CD4-positive, alpha-beta memory T cell (primary cell): ENCODE measurements at places on chromosomes 5 and 9. TPM values are rescaled to one million over a fixed set of nuclear protein-coding genes. Genes with fewer than 3 reads are reported as not detected.

The ROPN1L gene
- total RNA-seq = 0.47 TPM

The AK3 gene
- total RNA-seq = 25.2 TPM

The GRM6 gene
- total RNA-seq = not detected

The NEUROG1 gene
- total RNA-seq = not detected

The ADAMTSL2 gene
- total RNA-seq = 0.09 TPM

- no peak overlapping the region for H3K27ac ChIP-seq
- H3K4me1 ChIP-seq = no peaks in the 10 kb centered on the region
- H3K27me3 ChIP-seq = no peaks in the 10 kb centered on the region
- DNase-seq = no peak
- H3K4me3 ChIP-seq = no peak overlapping the region
Measured at GRCh38 chr5:85030316-85031084, 645.8 kb upstream of the EDIL3 start.

DNA sequence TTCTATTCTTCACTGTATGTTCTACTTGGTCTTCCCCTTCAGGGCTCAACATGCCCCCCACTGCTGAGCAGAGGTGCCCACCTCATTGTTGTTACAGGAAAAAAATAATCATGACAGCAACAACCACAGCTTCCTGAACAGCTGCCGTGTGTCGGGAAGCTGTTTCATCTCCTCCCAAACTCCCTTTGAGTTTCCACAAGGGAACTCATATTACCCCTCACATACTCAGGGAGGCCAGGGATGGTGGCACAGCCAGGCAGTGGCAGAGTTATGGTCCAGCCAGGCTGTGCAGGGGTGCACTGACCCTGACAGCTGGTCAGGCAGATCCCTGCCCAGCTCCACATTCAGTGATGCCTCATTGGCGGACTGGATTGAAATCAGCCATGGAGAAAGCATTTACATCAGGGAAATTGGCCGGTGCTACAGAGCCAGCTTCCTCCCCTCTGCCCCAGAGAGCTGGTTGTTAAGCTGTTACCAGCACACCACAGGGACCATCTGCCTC, 37.3 kb downstream of the SARDH start:
- no peak for DNase-seq
- peaks cover 66% of the 10 kb centered on the region for H3K4me1 ChIP-seq
- no peaks in the 10 kb centered on the region for H3K27me3 ChIP-seq
- peak overlapping the region; percentile 74 for H3K27ac ChIP-seq
- H3K36me3 ChIP-seq = no peaks in the 10 kb centered on the region

- H3K27ac ChIP-seq = no peak overlapping the region
- H3K27me3 ChIP-seq = no peaks in the 10 kb centered on the region
- no peak for DNase-seq
- no peak overlapping the region for H3K4me3 ChIP-seq
- no peaks in the 10 kb centered on the region for H3K36me3 ChIP-seq
- no peaks in the 10 kb centered on the region for H3K4me1 ChIP-seq
Measured at GRCh38 chr9:36878986-36879982, 154.8 kb downstream of the PAX5 start.

GRCh38 chr5:123511648-123512605, at the start of gene CSNK1G3:
TSS of gene CSNK1G3 (plus strand) at chr5:123512177. CDS start at chr5:123545664, 33,487 bp downstream.
- peaks cover 44% of the 10 kb centered on the region for H3K4me1 ChIP-seq
- H3K27me3 ChIP-seq = no peaks in the 10 kb centered on the region
- peak within 1 kb of the TSS; percentile 75 for H3K4me3 ChIP-seq
- no peaks in the 10 kb centered on the region for H3K36me3 ChIP-seq

DNA sequence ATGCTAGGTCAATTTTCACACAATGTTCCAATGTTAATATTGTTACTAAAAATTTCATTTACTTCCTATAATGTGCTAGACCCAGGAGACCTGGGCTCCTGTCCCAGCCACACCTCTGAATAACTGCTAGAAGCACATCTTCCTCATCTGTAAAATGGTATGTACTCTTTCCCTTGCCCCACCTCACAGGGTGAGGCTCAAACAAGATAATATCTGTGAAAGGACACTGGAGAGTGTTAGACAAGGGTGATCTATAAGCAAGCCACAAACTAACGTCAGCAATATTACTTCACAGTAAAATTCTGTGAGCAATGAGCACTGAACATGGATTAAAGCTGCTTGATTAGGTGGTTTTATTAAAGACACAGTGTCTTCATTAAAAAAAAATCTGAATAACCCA, 186.4 kb downstream of the EPB41L4A start:
- no peak overlapping the region for H3K4me3 ChIP-seq
- no peaks in the 10 kb centered on the region for H3K27me3 ChIP-seq
- H3K36me3 ChIP-seq = no peaks in the 10 kb centered on the region
